ENCODE measurements at places on chromosomes 7 and 10. TPM values are rescaled to one million over a fixed set of nuclear protein-coding genes. Genes with fewer than 3 reads are reported as not detected.
A peak's percentile ranks its signal among the peaks of the same experiment; 100 is the strongest.

The IL2RA gene
- 0.34 TPM for total RNA-seq

The LIPF gene
- not detected for total RNA-seq

The NPY4R2 gene
- not detected for total RNA-seq

The LDB3 gene
- 0.34 TPM for total RNA-seq

DNA sequence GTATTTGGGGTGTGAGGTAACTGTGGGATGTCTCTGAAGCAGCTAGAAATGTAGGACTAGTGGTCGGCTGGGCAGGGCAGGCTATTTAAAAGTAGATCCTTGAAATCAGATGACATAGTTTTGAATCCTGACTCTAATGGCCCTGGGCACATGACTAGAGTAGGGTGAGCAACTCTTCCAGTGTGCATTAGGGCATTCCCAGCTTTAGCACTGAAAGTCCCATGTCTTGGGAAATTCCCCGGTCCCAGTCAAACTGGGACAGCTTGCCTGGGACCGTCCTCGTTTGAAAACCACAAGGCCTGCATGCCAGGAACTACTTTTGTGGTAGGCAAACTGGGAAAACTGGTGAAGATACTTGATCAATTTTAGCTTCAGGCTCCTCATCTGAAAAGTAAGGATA, 255.3 kb downstream of the PTEN start:
- no peak for DNase-seq

DNA sequence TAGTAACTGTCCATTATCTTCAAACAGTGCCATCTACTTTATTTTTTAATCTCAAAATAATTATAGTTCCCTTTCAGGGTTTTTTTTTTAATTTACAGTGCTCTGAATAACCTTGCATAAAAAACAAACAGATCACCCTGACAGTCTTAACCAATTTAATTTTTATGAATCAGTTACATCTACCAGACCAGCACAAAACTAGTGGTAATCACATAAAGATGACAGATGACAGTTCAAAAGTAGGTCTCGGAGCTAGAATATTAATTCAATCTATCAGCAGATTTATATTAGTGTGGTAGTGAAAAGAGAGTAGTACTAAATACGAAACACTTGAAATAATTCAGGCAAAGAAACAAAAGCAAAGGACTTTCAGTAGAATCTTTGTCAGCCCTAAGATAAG, 53.9 kb downstream of the COL28A1 start:
- no peak for DNase-seq

- DNase-seq: peak; percentile 4
Observed at GRCh38 chr7:143003393-143004051, 23.4 kb downstream of the OR9A2 start.

- no peak for DNase-seq
Observed at GRCh38 chr10:120161111-120161510, 268.6 kb downstream of the SEC23IP start.

DNA sequence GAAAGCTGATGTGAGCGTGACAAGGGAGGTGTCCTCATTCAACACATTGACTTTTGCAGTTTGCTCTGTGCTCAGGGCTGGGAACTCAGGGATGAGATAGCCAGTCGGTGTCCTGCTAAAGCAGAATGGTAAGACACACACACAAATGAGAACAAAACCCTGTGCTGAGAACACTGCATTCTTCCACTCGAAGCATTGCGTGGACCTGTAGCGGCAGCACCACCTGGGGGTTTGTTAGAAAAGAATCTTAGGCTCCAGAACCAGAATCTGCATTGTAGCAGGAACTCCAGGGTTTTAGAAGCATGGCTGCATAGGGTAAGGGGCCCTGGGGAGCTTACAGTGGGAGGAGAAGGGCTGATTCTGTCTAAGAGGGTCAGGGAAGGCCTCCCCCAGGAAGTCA, 21.5 kb upstream of the OGDHL start:
- no peak for DNase-seq

DNA sequence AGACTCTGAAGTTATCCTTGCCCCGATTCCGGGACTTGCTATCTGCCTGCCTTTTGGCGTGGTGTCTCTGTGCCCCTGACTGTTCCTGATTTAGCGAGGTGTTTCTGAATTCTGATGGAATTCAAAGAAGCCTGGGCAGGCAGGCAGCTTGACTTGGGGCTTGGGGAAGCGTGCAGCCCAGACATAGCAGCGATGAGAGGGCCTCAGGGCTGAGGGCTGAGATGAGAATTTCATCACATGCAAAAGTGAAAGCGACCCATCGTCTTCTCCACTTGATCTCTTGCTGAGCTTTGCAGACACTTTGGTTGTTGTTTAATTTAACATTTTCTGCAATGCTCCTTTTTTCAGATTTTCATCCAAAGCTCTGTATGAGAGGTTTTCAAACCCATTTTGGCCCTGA, 57.8 kb downstream of the TCF7L2 start:
- no peak for DNase-seq

- no peak for DNase-seq
Observed at GRCh38 chr10:49441488-49442476, 45.9 kb upstream of the DRGX start.

DNA sequence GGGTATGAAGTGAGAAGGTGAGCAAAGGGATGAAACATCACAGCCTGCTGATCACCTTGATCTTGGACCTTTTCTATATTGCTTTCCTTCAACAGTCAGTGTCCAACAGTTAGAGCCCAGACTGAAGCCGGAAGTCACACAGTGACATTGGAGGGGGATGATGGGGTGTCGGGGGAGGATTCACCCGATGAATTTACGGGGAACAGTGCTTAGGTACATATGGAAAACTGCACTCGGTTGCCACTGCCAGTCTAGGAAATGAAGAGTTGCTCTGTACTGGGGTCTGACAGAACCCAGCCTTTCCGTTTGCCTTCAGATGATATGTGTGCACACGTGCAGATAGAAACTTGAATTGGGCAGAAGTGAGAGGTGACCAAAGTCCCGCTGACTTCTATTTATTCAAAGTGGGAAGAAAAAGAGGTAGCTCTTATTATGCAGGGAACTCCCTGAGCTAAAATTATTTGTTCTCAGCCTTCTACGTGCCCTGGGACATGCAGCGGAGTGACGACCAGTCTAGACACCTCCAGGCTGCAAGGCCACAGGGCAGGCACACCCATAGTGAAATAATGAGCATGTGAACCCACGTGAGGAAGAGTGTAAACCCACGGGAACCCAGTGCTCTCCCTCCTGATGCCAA, 107.2 kb upstream of the INHBA start:
- no peak for DNase-seq

DNA sequence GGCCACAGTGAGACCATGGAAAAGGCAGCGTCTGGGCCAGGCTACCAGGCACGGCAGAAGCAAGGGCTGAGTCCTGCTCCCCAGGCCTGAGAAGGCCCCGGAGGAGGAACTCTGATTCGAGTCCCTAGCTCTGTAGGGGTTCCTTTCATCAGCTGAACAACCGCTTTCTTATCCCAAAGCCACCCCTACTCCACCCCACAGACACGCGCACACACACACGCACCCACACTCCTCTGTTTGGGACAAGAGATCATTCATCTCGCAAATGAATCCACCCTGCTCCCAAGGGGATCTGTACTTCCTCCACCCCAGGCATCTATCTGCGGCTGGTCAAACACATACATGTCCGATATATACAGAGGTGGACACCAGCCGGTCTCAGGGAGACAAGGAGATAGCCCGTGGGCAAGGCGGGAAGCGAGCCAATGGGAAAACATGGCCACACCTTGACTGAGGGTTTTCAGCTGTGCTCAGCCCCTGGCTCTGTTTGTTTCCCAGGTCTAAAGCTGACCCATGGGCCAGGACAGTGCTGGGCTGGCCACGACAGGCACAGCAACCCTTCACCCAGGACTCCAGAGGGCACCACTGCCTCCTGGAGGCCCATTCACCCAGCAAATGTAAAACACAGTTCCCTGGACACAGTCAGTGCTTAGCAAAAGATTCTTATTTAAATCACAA, 7.3 kb downstream of the ZCCHC24 start:
- no peak for DNase-seq

GRCh38 chr7:92043637-92044036, 90.6 kb downstream of the CYP51A1 start:
- no peak for DNase-seq

DNA sequence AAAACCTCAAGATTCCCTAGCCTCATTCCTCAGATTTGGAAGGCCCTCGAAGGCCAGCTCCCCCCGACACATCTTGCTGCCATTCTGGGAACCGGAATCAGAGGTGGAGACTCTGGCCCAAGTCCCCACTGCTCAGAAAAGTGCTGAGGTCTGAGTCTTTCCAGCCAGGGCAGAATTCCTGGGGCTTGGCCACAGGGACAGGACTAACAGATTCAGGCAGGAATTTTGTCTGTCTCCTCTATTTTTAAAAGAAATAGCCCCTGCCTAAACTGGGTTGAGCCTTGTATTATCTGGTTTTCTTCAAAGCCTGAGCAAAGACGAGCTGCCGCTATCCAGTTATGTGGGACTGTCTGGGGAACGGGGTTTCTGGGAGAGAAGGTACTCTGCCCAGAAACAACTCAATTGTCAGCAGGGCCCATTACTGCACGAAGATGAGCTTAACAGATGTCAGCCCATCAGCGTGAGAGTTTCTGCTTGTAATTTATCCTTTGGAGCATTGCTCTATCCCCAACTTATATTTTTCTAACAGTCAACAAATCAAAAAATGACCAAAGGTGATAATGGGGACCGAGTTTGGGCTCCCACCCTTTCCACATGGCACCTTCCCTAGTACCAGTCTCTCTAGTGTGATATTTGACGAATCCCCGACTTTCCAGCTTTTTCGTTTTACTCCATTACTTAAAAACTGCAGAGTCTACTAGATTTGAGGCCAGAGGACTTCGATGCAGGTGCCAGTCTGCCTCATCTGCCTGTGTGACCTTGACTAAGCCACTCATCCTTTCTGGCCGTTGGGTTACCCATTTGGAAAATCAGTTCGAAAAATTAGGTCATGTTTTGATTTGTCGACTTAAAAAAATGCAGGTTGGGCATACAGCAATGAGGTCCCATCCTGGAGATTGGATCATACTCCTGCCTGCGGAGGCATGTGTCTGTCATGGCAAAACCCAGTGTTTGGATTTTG, 110.9 kb downstream of the WDR11 start:
- no peak for DNase-seq

DNA sequence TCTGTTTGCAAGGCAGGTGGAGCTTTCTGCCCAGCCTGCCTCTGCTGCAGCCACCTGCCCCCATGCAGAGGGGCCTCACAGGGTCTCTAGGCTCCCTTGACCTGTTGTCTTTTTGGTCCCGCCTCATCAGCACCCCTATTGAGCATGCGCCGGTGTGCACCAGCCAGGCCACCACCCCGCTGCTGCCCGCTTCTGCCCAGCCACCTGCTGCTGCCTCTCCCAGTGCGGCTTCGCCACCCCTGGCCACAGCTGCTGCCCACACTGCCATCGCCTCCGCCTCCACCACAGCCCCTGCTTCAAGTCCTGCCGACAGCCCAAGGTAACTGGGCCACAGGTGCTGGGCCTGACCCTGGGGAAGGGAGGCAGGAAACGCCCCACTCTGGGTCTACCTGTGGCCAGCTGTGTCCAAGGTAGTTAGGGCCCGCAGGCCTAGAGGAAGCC, 38.1 kb downstream of the LDB3 start:
- DNase-seq: no peak

DNA sequence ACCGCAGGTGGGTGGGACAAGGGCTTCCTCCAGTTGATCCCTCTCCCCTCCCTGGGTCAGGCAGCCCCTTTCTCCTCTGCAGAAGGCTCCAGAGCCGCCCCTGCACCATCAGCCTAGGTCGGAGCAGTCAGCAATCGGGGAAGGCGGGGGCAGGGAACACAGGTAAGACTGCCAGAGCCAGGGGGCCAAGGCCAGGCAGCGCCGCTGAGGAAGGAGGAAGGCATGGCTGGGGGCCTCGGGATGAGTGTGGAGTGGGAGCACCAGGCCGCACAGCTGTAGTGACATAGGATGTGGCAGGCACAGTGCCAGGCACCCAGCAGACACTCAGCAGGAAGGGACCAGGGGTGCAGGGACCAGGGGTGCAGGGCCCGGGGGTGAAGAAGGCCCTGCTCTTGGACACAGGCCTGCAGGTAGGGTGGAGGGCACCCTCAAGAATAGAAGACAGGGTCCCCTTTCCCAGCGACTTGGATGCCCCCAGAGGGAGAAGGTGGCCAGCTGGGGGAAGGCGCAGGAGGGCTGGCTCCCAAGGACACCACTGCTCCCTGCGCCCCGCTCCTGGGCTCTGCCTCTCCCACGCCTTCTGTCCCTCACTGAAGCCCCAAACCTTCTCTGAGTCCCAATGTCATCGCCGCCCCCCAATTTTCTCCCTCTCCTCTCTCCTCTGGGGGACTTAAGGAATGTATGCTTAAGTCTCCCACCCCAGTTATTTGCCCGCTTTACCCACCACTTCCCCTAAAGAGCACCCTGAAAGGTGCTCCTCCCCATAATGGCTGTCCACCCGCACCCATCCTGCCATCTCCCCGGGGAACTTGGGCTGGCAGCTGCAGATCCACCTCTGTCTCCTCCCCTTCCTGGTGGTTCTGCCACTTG, 38.5 kb downstream of the CAMK2B start:
- DNase-seq: no peak

GRCh38 chr10:74738985-74739567, 87.3 kb upstream of the KAT6B start:
- DNase-seq: no peak

DNA sequence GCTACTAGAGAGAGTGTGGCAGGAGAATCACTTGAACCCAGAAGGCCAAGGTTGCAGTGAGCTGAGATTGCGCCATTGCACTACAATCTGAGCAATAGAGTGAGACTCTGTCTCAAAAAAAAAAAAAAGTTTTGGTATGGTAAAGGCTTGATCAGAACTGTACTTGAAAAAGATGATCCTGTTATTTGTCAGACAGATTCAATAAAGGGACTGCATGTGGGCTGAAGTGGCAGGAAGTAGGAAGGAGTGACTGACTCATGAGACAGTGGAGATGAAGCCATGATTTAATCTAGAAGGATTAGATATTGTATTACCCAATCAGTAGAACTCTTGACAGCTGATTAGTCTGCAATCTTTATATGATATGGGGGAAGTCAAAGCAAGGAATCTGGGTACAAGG, 2.7 kb upstream of the TMEM254 start:
- DNase-seq: no peak

DNA sequence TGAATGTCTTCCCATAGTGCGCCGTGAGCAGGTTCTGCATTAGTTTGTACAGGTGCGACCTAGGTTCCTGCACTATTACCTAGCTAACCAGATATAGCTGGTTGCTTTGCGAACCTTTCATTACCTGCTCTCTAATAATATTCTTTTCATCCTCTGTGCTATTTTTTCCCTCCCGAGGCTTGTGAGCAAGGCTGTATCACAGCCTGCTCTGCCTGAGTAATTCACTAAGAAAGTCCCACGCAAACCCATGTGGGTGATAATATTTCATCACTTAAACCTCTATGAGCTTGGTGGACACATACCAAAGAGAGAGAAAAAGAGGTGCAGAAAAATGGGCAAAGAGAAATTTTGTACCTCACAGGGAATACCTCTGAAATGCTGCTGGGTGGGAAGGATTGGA, 8.4 kb downstream of the INHBA start:
- DNase-seq: no peak

- DNase-seq: no peak
Observed at GRCh38 chr10:51924359-51924758, 225.0 kb upstream of the CSTF2T start.
